Stimulated activated CD8-positive, alpha-beta memory T cell treated with anti-CD3 and anti-CD28 coated beads, Interleukin-4, amount 100 ng/mL, for 1 hour (primary cell): ENCODE measurements at places on chromosomes 7 and 10.

DNA sequence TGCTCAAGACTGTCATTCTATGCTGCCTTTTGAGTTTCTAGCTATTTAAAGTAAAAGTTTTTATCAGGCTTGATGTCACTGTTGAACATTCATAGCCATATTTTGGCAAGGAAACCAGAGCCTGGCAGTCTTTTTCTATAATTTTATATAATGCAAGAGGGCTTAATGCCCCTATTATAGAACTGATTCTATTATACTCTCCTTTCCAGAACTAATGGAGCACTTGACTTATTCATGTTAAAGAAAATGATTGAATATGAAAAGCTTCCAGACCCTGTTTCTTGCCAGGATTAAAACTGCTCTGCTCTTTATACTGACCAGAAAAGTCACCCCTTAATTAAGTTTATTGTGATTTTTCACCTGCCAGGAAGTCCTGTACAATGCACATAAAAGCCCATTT, 337.6 kb upstream of the CHRM2 start:
- DNase-seq = no peak

- DNase-seq = no peak
Measured at GRCh38 chr7:141533149-141533949, 17.9 kb upstream of the AGK start.

GRCh38 chr7:55073976-55074528, 55.2 kb downstream of the EGFR start:
- DNase-seq = no peak

DNA sequence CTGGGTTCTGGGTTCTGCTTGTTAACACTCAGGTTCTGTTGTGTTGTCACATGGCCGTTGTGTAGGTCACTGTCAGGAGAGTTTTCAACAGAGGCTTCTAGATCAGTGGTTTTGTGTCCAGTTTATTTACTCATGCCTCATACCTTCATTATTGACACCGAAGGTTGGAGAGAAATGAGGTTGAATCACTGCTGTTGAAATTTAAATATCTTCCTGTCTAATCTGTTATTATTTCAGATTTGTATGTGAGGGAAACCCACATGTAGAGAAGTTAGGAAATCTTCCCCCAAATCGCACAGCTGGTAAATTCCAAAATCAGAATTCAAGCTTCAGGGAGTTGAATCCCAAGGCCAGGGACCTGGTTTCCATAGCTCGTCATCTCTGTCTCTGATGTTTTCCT, 28.3 kb upstream of the KLF6 start:
- no peak for DNase-seq

DNA sequence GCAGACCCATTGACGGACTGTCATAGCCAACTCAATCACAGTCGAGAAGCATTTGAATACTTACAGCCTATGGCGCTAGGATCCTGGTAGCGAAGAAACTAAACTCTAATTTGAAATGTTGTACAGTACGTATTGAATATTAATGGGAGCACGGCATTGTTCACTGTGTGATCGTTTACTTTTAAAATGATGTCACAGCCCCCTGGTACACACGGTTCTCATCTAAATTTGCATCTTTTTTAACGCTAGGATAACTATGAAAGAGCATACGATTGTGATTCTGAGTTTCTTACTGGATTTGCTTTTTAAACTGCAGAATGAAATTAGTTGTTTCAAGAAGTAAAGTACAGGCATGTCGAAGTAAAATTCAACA, 895 bp upstream of the NAPEPLD start:
- no peak for DNase-seq

GRCh38 chr7:108406222-108406890, 49.9 kb downstream of the NRCAM start:
- DNase-seq = no peak

DNA sequence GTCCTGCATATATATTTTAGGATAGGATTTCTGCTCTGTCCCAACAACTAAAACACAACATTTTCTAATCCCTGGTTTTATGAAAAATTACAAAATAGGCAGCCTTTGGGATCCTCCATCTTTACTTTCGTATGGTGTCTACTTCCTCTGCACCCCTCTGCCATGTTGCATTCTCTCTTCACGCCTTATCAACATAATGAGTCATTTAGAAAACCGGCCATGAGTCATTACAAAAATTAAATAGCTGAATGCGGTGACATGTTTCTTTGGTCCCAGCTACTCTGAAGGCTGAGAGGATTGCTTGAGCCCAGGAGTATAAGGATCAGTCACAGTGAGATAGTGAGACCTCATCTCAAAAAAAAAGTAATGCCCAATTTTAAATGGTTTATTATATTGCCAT, 148.1 kb upstream of the CELF2 start:
- no peak for DNase-seq

DNA sequence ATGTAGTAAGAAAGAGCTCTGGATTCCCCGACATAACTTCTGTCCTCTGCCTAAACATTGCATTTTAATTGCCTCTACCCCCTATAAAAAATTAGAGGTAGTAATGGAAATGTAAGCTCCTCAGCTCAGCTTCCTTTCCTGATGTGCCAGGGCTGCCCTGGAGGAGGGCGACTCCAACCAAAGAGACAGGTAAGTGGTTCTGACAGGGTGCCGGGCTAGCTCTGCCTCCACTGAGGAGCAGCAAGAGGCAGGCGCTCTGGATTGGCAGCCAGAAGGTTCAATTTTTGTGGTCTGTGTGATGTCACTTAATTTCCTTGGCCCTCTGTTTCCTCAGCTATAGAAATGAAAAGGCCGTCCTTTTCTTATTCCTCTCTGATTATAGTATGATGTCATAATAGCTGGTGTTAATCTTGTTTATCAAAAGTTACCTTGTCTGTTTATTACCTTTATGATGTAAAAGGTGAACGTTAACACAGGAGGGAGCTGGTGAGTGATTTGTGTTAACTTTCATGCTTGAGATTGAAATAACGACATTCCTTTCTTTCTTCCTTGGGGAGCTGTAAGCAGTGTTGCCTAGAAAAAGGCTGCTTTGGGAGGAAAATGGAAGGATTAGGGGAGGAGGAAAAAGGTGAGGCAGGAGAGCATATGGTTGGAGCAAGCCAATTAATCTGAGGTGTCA, 51.8 kb downstream of the ANLN start:
- DNase-seq = no peak

GRCh38 chr7:82331234-82331633, 112.3 kb downstream of the CACNA2D1 start:
- no peak for DNase-seq

DNA sequence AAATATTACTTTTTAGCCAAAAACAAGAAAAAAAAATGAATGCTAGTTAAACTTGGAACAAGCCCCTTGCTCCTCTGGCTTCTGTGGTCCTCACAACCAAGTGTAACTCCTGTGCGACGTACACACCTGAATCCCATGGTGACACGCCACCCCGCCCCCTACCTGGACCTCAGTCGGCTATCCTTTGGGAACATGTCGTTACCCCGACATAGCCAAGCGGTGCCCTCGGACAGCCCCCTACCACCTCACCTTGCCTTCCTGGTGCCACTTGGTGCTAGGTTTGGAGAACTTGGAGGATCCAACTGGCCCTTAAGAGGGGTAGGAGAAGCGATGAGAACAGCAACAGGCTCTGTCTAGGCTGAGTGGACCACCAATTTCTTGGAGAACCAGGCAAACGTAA, 12.0 kb upstream of the SMARCD3 start:
- no peak for DNase-seq

DNA sequence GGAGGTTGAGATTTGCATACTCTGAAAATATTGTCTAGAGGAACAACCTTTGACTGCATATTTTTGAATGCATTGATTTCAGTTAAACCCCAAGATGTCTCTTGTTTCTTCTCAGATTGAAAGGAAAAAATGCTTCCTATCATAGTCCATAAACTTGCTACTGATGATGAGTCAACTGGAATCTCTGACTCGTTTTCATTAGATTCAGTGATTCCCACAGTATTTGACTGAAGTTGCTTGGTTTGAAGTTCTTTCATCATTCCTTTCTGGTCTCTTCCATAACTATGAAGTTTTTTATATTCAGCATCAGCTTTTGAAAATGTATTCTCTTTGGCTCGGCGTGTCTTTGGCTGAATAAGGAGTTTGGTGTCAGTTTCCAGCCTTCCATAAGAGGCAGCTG, 10.7 kb downstream of the PEX1 start:
- no peak for DNase-seq

DNA sequence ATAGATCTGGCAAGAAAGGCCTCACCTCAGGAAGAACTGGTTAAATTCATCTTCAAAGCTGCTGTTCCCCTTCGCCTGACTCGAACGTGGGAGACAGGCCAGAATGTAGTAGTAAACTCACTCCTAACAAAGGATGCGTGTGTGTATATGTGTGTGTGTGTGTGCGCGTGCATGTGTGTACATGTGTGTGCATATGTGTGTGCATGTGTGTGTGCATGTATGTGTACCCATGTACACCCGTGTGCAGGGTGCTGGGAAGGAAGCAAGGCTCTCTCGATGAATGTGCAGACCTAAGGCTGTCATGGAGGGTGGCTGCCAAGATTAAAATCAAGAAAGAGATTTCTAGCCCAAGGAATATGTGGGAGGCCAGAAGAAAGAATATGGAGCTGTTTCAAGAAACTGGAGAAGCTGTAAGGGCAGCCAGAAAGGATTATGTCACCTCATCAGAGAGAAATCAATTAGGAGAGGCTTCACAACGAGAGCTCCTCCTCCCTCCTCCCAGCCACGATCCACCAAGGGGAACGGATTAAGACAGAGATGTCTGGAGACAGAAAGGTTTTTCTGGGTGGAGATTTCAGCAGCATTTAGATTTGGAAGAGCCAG, 34.0 kb upstream of the LBX1 start:
- DNase-seq = no peak

GRCh38 chr7:127922656-127923055, 108.6 kb downstream of the LRRC4 start:
- DNase-seq = no peak

DNA sequence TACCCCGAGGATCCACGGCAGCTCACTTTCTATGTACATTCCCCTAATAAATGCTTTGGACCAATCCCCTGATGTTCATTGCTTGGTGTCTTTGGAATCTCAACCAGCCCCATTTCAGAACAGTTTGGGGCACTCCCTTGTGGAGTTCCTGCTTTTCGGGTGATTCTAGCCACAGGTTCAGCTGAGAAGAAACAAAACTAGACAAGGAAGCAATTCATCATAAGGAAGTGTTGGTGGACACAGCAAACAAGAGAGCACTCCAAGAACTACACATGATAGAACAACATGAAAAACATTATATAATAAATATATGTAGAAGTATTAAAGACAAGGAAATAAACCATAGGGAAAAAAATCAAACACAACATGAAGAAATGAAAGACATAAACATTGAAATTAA, 6.0 kb upstream of the CCDC136 start:
- no peak for DNase-seq

GRCh38 chr7:100852048-100852872, at the start of gene SLC12A9:
TSS of gene SLC12A9 (plus strand) at chr7:100852713. CDS start at chr7:100854198, 1,485 bp downstream.
- peak; percentile 62 for DNase-seq

DNA sequence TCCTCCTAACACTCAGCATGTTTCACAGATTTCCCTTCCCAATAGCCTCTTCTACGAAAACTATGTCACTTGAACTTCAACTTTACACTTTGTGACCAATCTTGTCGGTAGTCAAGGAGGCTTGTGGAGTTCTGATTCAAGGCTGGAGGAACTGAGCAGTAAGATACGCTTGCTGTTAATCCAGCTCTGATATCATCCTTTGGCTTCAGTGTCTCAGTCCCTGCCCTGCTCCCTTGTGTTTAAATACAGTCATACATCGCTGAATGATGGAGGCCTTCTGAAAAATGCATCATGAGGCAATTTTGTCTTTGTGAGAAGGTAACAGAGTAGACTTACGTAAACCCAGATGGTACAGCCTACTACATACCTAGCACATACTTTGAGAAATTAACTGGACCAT, 173.6 kb downstream of the RNF133 start:
- no peak for DNase-seq

- DNase-seq = no peak
Measured at GRCh38 chr7:90774706-90775105, 178.6 kb downstream of the CDK14 start.

- DNase-seq = no peak
Measured at GRCh38 chr10:114305521-114305925, 66.5 kb downstream of the VWA2 start.
